ENCODE measurements at places on chromosomes 4 and X.

GRCh38 chrX:20433388-20433775, 166.7 kb upstream of the RPS6KA3 start:
- H3K27me3 ChIP-seq = no peaks in the 10 kb centered on the region
- no peaks in the 10 kb centered on the region for H3K4me1 ChIP-seq
- DNase-seq = no peak
- no peak overlapping the region for H3K4me3 ChIP-seq
- no peak overlapping the region for H3K27ac ChIP-seq
- no peaks in the 10 kb centered on the region for H3K36me3 ChIP-seq

- H3K27me3 ChIP-seq = no peaks in the 10 kb centered on the region
- H3K27ac ChIP-seq = no peak overlapping the region
- no peaks in the 10 kb centered on the region for H3K36me3 ChIP-seq
- no peak overlapping the region for H3K4me3 ChIP-seq
Observed at GRCh38 chr4:30265716-30266115, 454.5 kb upstream of the PCDH7 start.

- no peak overlapping the region for H3K27ac ChIP-seq
- no peaks in the 10 kb centered on the region for H3K4me1 ChIP-seq
- no peaks in the 10 kb centered on the region for H3K36me3 ChIP-seq
- no peak overlapping the region for H3K4me3 ChIP-seq
- H3K27me3 ChIP-seq = no peaks in the 10 kb centered on the region
Observed at GRCh38 chr4:152369203-152369901, 166.5 kb downstream of the FBXW7 start.

DNA sequence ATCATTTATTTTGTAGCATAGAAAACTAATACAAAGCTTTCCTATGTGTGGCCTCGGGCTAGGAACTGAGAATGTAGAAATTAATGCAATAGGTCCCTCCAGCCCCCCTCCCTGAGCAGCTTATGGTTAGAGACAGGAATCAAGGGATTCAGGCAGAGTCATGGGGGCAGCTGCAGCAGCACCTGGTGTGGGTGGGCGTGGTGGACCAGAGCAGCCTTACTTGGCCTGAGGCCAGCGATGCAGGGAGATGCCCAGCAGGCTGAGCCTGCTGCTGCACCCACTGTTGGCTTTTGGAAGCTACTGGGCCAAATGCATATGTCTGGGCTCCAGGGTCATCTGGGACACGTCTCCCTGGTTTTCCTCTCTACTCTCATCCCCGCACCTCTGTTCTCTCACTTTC, 74.0 kb downstream of the STK32B start:
- H3K4me3 ChIP-seq = no peak overlapping the region
- H3K27ac ChIP-seq = no peak overlapping the region
- no peak for DNase-seq
- no peaks in the 10 kb centered on the region for H3K4me1 ChIP-seq

DNA sequence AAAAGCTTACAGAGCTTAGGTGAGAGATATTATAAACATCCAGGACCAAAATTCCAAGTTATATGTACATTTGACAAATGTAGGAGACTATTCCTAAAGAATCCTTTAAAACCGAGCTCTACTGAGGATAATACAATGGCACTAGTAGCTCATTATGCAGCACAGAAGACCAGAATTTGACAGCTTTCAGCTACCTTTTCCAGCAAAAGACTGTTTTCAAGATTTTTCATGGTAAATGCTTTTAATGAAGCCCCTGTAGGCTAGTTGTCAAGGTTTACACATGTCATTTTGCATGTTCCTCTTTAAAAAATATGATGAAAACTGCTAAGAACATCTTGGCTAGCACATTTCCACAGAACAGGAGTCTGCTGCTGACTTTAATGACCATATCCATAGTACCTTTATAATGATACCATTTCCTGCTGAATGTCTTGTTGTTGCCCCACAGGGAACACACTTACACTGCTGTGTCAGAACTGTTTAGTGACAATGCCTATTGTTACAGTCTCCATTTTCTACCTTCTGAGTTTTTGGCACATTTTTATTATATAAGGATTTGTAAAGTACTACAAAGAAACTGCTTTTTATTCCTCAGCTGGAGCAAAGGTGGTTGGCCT, 1382.3 kb downstream of the RAPGEF2 start:
- H3K4me3 ChIP-seq = no peak overlapping the region
- no peaks in the 10 kb centered on the region for H3K4me1 ChIP-seq
- no peak overlapping the region for H3K27ac ChIP-seq
- no peaks in the 10 kb centered on the region for H3K36me3 ChIP-seq

DNA sequence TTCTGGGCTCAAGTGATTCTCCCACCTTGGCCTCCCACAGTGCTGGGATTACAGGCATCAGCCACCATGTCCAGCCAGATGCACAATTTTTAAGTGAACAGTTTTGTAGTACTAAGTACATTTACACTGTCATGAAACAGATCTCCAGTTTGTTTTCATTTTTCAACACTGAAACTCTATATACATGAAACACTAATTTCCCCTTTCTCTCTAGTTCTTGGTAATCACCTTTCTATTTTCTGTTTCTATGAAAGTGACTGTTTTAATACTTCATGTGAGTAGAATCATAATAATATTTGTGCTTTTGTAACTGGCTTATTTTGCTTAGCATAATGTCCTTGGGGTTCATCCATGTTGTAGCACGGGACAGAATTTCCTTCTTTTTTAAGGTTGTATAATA, 237.4 kb downstream of the CAMK2D start:
- DNase-seq = no peak
- H3K4me1 ChIP-seq = no peaks in the 10 kb centered on the region
- H3K4me3 ChIP-seq = no peak overlapping the region
- H3K27ac ChIP-seq = no peak overlapping the region
- no peaks in the 10 kb centered on the region for H3K36me3 ChIP-seq

DNA sequence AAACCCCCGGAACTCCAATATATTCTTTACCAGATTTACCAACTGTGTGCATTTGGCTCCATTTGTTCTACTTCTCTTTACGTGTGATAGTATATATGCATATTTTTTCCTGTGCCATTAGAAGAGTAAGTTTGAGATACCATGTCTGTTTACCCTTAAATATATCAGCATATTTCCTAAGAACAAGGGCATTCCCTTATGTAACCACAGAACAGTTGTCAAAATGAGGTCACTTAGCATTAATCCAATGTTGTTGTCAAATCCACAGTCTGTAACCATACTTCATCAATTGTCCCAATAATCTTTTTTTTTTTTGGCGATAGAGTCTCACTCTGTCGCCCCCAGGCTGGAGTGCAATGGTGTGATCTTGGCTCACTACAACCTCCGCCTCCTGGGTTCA, 55.2 kb downstream of the TBC1D14 start:
- no peak for DNase-seq
- H3K4me3 ChIP-seq = no peak overlapping the region
- H3K27me3 ChIP-seq = no peaks in the 10 kb centered on the region
- H3K27ac ChIP-seq = no peak overlapping the region

GRCh38 chr4:144411119-144411518, 234.8 kb upstream of the HHIP start:
- H3K4me1 ChIP-seq = no peaks in the 10 kb centered on the region
- H3K36me3 ChIP-seq = no peaks in the 10 kb centered on the region
- H3K4me3 ChIP-seq = no peak overlapping the region

- no peak overlapping the region for H3K4me3 ChIP-seq
- H3K27me3 ChIP-seq = no peaks in the 10 kb centered on the region
- no peaks in the 10 kb centered on the region for H3K36me3 ChIP-seq
- no peak overlapping the region for H3K27ac ChIP-seq
- DNase-seq = peak; percentile 8
Observed at GRCh38 chrX:40205471-40205870, 107.7 kb upstream of the BCOR start.

DNA sequence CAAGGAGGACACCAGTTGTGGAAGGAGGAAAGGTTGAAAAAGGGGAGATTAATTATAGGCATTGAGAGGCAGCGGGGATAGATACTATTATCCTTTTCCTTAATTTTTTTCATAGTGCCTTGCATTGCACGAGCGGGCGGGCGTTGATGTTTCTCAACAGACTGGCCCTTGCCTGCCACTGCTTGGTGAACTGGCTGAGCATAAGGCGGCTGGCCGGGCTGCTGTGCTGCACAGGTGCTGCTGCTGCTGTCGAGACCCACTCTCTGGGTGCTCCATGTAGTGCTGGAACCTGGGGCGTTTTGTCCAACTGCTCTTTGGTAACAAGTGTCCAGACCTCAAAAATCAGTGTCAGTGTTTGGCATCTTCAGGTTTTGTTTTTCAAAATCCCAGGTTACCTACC, 83.3 kb upstream of the PAQR3 start:
- H3K27ac ChIP-seq = no peak overlapping the region
- no peak for DNase-seq
- H3K36me3 ChIP-seq = no peaks in the 10 kb centered on the region
- H3K4me3 ChIP-seq = no peak overlapping the region

DNA sequence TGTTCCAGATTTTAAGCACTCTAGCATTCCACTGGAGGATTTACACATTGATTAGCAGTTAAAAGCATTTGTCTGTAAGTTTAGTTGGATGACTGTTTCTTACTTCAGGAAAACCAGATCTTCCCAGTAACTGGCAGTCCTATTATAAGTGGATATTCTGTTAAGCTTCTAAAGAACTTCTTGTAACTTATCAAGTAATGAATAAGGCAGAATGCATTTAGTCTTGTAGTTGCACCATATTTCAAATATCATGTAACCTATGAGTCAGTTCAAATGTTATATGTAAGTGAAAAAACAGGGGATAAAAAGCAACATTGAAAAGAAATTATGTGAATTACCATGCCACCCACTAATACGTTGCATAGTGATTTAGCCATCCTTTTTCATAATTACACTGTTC, 30.2 kb upstream of the TENM3 start:
- no peak for DNase-seq
- no peaks in the 10 kb centered on the region for H3K36me3 ChIP-seq
- no peak overlapping the region for H3K27ac ChIP-seq
- no peak overlapping the region for H3K4me3 ChIP-seq
- H3K27me3 ChIP-seq = no peaks in the 10 kb centered on the region
- peaks cover 29% of the 10 kb centered on the region for H3K4me1 ChIP-seq

GRCh38 chrX:41145920-41146608, 60.8 kb downstream of the USP9X start:
- H3K27ac ChIP-seq = no peak overlapping the region
- H3K27me3 ChIP-seq = no peaks in the 10 kb centered on the region
- no peaks in the 10 kb centered on the region for H3K4me1 ChIP-seq
- peaks cover 25% of the 10 kb centered on the region for H3K36me3 ChIP-seq
- no peak overlapping the region for H3K4me3 ChIP-seq
- DNase-seq = no peak

DNA sequence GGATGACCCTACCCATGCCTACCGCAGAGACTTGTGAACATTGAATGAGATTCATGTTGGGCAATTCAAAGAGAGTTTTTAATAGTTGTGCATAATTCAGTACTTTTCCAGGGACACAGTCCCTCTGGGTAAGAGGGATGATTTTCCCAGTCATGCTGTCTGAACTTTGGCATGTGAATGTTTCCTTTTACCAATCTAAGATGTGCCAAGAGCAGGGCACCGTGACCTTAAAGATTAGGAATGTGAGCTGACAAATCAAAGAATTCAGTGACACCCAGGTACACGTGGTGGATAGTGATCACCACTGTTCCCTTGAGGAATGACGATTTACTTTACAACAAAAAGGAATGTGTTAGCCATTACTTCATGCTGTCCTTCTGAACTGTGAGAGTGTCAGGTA, 515.6 kb downstream of the PPARGC1A start:
- H3K4me1 ChIP-seq = peaks cover 9% of the 10 kb centered on the region
- no peak overlapping the region for H3K4me3 ChIP-seq
- H3K27me3 ChIP-seq = no peaks in the 10 kb centered on the region
- H3K27ac ChIP-seq = no peak overlapping the region
- no peaks in the 10 kb centered on the region for H3K36me3 ChIP-seq

DNA sequence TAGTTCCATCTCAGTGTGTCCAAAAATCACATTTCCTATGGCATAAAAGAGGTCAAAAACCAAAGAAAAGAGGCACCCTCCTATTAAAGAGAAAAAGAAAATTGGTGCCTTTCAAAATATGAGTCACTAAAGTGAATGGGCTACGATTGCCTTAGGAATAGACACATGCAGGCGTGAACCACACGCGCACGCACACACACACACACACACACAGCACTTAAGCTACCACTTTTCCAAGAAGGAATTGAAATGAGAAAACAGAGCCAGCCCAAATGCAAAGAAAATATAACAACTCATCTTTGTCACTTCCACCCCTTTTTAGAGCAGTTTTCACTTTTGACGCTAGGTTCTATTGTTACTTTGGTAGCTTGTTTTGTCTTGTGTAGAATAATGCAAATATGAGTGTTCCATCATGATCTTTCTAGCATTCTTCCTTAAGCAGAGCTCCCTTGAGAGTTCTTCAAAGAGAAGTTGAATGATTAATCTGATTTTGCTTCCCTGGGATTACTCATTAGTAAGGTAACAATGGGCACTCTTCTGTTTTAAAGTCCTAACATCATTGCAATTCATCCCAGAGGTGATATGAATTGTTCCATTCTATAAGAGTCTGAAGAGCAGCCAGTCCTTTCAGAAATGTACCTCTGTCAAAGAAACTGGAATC, 239.2 kb upstream of the GNPDA2 start:
- no peaks in the 10 kb centered on the region for H3K36me3 ChIP-seq
- DNase-seq = no peak
- no peaks in the 10 kb centered on the region for H3K27me3 ChIP-seq
- H3K27ac ChIP-seq = no peak overlapping the region

DNA sequence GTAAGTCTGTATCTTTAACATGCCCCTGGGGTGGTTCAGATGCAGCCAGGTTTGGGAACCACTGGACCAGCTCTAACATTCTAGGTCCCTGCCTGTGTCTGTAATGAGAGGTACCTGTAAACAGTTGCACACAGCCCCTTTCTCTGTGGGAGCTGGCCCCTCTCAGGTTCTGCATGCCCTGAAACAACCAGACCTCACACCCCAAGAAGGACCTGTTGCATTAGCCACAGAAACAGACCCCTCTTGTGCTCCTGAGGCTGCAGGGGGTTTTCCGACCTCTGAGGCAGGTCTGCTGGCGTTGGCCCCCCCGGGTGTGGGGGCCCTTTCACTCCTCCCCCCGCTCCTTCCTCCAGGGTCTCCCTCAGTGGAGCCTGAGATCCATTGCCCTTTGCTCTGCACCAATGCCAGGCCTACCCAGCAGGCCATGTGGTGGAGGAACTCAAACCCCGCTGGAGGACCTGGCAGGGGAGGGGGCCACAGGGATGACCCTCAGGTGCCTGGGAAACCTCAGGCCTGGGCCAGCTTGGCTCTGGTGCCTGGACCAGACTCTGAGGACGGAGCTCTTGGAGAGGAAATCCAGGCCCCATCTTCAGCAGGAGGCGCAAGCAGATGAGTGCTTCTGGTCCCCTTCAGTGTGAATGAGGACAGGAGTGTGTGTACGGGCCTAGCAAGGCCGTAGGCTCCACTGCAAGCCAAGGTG, 61.4 kb upstream of the PJA1 start:
- peaks cover 17% of the 10 kb centered on the region for H3K4me1 ChIP-seq
- no peak for DNase-seq
- no peak overlapping the region for H3K4me3 ChIP-seq
- H3K36me3 ChIP-seq = no peaks in the 10 kb centered on the region
- peaks cover 1% of the 10 kb centered on the region for H3K27me3 ChIP-seq
- H3K27ac ChIP-seq = no peak overlapping the region

- no peak for DNase-seq
- no peak overlapping the region for H3K4me3 ChIP-seq
- peaks cover 28% of the 10 kb centered on the region for H3K4me1 ChIP-seq
- no peak overlapping the region for H3K27ac ChIP-seq
Observed at GRCh38 chr4:185772391-185773093, 39.5 kb downstream of the SORBS2 start.
